ENCODE measurements at places on chromosomes 16 and 17.
A peak's percentile ranks its signal among the peaks of the same experiment; 100 is the strongest.

DNA sequence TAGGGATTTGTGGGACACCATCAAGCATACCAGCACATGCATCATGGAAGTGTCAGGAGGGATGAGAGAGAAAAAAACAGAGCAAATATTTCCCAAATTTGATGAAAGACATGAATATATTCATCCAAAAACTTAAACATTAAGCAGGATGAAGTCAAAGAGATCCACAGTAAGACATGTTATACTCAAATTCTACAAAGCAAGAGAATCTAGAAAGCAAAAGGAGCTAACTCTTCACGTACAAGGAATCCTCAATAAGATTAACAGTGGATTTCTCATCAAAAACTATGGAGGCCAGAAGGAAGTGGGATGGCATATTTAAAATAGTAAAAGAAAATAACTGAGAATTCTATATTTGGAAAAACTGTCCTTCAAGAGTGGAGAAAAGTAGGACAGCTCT is 374.8 kb downstream of the ZFHX3 start:
- no peak for DNase-seq
- H3K27ac ChIP-seq, result no peak overlapping the region
- H3K4me1 ChIP-seq, result no peaks in the 10 kb centered on the region
- no peaks in the 10 kb centered on the region for H3K27me3 ChIP-seq
- H3K36me3 ChIP-seq, result no peaks in the 10 kb centered on the region

DNA sequence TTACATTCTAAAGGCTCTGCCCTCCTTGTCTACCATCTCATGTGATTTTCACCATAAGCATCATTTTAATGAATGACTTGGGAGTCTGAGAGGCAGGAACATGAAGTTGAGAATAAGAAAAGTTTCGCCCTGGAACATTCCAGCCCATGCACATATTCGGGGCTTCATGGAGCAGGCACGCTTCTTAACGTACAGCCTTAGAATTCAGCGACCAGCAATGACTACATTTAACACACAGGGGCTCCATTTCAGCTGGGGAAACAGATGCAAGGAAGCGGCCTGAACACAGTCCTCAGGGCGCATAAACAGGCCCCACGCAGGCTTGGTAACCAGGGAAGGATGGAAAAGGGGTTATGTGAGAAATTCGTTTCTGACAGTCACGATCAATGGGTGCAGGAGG is 357.4 kb downstream of the SLC39A11 start:
- H3K4me3 ChIP-seq, result no peak overlapping the region
- H3K27ac ChIP-seq, result no peak overlapping the region
- DNase-seq, result no peak
- H3K4me1 ChIP-seq, result no peaks in the 10 kb centered on the region

GRCh38 chr17:55549140-55549539 is 37.9 kb upstream of the SMIM36 start:
- no peaks in the 10 kb centered on the region for H3K27me3 ChIP-seq
- H3K4me1 ChIP-seq, result no peaks in the 10 kb centered on the region
- no peaks in the 10 kb centered on the region for H3K36me3 ChIP-seq

GRCh38 chr16:57646388-57647039 is 18.1 kb downstream of the ADGRG1 start:
- peaks cover 6% of the 10 kb centered on the region for H3K36me3 ChIP-seq
- peaks cover 4% of the 10 kb centered on the region for H3K27me3 ChIP-seq
- H3K4me1 ChIP-seq, result peaks cover 27% of the 10 kb centered on the region
- no peak overlapping the region for H3K4me3 ChIP-seq
- no peak for DNase-seq
- H3K27ac ChIP-seq, result peak overlapping the region; percentile 70

DNA sequence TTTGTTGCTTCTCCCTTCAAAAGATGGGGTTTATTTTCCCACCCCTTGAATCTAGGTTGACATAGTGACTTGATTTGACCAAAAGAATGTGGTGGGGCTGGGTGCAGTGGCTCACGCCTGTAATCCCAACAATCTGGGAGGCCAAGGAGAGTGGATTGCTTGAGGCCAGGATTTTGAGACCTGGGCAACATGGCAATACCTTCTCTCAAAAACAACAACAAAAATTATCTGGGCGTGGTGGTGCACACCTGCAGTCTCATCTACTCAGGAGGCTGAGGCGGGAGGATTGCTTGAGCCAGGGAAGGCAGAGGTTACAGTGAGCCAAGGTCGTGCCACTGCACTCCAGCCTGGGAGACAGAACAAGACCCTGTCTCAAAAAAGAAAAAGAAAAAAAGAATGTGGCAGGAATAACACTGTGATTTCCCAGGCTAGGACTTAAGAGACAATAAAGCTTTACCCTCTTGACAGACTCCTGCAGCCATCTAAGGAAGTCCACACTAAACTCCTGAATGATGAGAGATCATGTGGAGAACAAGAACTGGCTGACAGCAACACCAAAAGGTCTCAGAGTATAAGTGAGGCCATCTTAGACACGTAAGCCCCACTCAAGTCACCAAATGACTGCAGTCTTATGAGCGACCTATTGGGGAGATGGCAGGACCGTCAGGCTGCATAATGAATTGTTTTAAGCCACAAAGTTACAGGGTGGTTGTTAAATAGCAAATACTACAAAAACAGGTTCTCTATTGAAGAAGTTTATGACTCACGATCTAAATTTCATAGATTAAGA is 37.0 kb downstream of the FBXL20 start:
- no peak overlapping the region for H3K27ac ChIP-seq
- no peak overlapping the region for H3K4me3 ChIP-seq
- no peaks in the 10 kb centered on the region for H3K36me3 ChIP-seq
- H3K27me3 ChIP-seq, result no peaks in the 10 kb centered on the region

DNA sequence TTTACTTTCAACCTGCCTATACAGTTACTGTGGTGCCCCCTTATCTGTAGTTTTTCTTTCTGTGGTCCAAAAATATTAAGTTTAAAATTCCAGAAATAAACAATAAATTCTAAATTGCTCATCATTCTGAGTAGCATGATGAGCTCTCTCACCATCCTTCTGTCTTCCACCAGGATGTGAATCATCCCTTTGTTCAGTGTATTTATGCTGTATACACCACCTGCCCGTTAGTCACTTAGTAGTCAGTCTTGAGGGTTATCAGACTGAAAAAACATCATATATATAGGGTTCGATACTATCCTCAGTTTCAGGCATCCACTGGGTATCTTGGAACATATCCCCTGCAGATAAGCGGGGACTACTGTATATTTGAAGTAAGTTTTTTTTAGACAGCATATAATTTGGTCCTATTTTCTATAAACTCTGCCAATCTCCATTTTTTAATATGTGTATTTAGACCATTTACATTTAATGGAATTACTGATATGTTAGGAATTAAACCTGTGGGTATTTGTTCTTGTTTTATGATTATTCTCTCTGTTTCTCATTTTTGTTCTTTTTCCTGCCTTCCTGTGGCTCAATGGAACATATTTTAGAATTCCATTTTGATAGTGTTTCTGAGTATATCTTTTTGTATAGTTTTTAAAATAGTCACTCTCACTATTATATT is 31.0 kb downstream of the TBX21 start:
- peaks cover 12% of the 10 kb centered on the region for H3K27me3 ChIP-seq
- no peak for DNase-seq
- no peaks in the 10 kb centered on the region for H3K36me3 ChIP-seq
- H3K4me3 ChIP-seq, result no peak overlapping the region
- no peak overlapping the region for H3K27ac ChIP-seq

DNA sequence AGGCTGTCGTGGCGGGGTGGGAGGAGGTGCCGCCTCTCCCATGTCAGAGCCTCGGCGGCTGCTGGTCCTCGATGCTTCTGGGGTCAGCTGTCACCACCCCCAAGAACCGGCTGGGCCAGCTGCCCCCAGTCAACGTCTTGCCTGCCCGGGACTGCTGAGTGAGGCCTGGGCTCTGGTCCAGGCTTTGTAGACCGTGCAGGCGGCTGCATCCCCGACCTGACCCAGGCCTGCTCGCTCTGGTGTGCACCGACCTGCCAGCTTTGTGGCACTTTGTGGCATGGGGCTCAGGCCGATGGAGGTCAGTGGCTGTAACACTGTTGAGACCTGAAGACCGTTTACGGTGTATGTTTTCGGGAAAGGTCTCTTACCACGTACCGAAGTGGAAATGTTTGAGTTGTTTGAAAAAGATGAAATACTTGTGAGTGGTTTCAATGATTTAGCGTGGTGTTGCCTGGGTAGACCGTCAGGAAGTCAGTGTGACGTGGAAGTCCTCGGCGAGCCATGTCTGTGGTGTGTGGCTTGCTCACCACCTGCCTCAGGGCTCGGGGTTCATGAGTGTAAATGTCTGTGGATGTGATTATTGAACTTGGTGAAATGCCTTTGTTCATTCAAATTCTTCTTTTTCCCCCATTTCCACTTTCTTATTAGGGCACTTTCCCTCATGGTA is 53.2 kb upstream of the ZNF750 start:
- no peaks in the 10 kb centered on the region for H3K36me3 ChIP-seq
- DNase-seq, result peak; percentile 82
- H3K27me3 ChIP-seq, result no peaks in the 10 kb centered on the region
- H3K4me3 ChIP-seq, result no peak overlapping the region
- peaks cover 36% of the 10 kb centered on the region for H3K4me1 ChIP-seq
- peak overlapping the region; percentile 52 for H3K27ac ChIP-seq

GRCh38 chr17:2043785-2044184 is 2.0 kb downstream of the OVCA2 start:
- H3K27me3 ChIP-seq, result no peaks in the 10 kb centered on the region
- H3K27ac ChIP-seq, result no peak overlapping the region
- peaks cover 15% of the 10 kb centered on the region for H3K4me1 ChIP-seq
- no peak for DNase-seq

DNA sequence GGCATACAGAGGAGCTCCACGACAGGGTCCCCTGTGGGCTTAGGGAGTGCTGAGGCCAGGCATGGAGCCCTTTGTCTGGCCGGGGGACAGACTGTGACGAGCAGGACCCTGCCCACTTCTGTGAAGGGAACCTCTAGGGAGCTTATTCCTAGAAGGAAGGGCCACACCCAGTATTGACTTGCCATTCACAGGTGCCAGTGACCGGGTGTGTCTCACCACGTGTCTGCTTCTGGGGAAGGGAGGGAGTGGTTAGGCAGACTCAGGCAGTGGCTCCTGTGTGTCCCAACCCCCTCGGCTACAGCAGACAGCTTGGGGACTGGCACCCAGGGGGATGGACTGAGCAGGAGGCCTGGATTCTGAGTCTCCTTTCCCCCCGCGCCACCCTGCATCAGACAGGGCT is 57.2 kb downstream of the SOCS1 start:
- no peaks in the 10 kb centered on the region for H3K27me3 ChIP-seq
- H3K36me3 ChIP-seq, result no peaks in the 10 kb centered on the region
- no peak for DNase-seq
- H3K4me3 ChIP-seq, result no peak overlapping the region
- H3K4me1 ChIP-seq, result no peaks in the 10 kb centered on the region

- H3K27me3 ChIP-seq, result no peaks in the 10 kb centered on the region
- peaks cover 44% of the 10 kb centered on the region for H3K4me1 ChIP-seq
- no peaks in the 10 kb centered on the region for H3K36me3 ChIP-seq
- H3K4me3 ChIP-seq, result no peak overlapping the region
These were observed 3.8 kb downstream of the MYO1D start for GRCh38 chr17:32873114-32873513.

DNA sequence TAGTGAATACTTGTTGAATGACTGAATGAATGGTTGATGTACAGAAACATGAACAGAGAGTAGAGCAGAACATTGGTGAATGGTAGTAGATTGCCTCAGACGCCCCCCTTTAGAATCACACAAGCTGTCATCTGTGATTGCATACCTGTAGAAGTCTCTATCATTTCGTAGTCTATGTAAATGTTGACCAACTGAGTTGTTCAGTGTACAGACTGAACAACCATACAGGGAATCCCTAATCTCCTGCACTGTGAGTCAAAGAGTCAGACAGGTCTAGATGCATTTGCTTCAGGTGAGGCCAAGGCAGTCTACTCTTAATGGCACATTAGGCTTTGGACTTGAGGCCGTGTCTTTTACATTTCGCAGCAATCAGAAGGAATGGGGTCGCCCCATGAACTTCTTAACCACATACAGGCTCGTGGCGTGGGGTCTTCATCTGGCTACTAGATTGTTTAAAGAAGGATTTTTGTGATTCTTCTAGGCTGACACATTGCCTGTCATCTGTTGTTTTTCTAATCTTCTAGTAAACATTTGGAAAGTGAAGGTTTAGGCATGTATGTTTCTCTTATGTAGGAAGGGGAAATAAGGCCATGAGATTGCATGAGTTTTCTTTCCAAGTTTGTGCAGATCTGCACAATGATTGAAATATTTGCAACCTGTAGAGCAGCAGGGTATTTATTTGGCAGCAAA is 157.4 kb downstream of the WWOX start:
- no peaks in the 10 kb centered on the region for H3K27me3 ChIP-seq
- no peaks in the 10 kb centered on the region for H3K4me1 ChIP-seq
- no peak overlapping the region for H3K27ac ChIP-seq
- DNase-seq, result no peak
- no peak overlapping the region for H3K4me3 ChIP-seq

DNA sequence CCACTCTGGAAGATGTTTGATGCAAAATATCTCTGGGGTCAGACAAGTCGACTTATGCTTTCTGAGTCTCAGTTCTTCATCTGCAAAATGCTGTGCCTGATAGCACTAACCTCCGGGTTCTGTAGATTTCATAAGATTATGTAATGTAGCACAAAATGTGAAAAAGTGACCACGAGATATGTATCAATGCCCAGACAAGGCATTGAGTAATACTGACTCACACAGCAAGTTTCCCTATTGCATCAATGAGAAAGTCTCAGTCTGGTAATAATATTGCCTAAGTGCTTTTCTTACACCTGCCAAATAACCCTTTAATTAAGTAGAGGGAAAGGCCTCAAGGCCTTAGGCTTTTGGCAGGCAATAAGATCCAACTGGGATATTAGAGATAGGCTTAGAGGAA is 41.4 kb upstream of the MMP2 start:
- DNase-seq, result no peak
- H3K27me3 ChIP-seq, result no peaks in the 10 kb centered on the region
- H3K36me3 ChIP-seq, result no peaks in the 10 kb centered on the region

DNA sequence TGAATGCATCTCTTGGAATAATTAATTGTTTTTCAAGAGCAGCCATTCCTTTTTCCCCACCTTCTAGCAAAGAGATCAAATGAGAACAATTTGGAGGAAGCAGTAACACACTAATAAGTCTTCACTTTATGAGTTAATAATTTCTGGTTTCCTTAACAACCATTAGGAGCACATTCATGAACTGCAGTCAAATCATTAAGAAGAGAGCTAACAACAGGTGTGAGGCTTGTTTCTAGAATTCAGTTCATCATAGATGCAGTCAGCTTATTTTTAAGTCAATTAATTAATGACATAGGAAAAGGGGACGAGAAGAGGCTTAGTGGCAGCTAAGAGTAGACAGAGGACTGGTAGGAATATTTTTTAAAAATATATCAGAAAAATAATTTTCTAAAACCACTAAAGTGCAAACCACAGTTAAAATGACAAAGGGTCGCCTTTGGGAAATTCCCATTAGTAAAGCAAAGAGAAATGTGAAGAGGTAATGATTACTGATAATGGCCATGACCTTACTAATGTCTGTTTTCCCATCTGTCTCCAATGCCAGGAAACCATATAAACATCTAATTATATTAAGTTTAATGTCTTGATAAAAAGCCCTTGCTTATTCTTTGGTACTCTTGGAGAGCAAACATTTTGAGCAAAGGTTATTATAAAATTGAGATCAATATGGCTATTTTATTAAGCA is 184.2 kb downstream of the KCNJ2 start:
- H3K27me3 ChIP-seq, result no peaks in the 10 kb centered on the region
- H3K4me1 ChIP-seq, result no peaks in the 10 kb centered on the region
- no peaks in the 10 kb centered on the region for H3K36me3 ChIP-seq
- no peak overlapping the region for H3K27ac ChIP-seq

Data from upper lobe of right lung (tissue), 1 donor.